Islet precursor cell (in vitro differentiated cells): ENCODE measurements at places on chromosomes 6 and 20.

- DNase-seq: no peak
Measured at GRCh38 chr6:20732896-20733295, 198.6 kb downstream of the CDKAL1 start.

GRCh38 chr6:133891927-133892812 is 3.3 kb downstream of the TCF21 start:
- no peak for DNase-seq

DNA sequence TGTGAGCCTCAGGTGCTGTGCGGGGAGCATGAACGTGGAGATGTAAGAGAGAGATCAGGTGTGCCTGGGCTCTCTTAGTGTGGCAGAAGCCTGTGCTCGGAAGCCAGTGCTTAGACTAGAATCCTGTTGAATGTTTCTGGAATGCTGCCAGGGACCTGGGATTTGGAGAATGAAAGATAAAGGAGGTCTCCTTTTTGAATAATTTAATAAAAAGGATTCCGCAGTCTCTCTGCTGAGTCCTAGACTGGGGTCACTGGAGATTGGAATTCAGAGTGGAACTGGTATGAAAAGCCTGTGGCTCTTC is 18.8 kb upstream of the EFCAB8 start:
- DNase-seq: no peak

GRCh38 chr6:30102414-30102969 is 10.4 kb downstream of the TRIM31 start:
- DNase-seq: no peak
